ENCODE measurements at places on chromosomes 11 and 22.

- no peak for DNase-seq
These were observed 1.1 kb downstream of the OVOL1 start for GRCh38 chr11:65787649-65788622.

GRCh38 chr11:104113541-104113940, 50.4 kb downstream of the PDGFD start:
- DNase-seq = no peak

- DNase-seq = no peak
These were observed 52.0 kb downstream of the KIRREL3 start for GRCh38 chr11:126948563-126948962.

- no peak for DNase-seq
These were observed 10.2 kb downstream of the GLB1L2 start for GRCh38 chr11:134341805-134342571.
